CD4-positive, CD25-positive, alpha-beta regulatory T cell (primary cell): ENCODE measurements at places on chromosomes 1 and 21. TPM values are rescaled to one million over a fixed set of nuclear protein-coding genes. Genes with fewer than 3 reads are reported as not detected.
A peak's percentile ranks its signal among the peaks of the same experiment; 100 is the strongest.

DNA sequence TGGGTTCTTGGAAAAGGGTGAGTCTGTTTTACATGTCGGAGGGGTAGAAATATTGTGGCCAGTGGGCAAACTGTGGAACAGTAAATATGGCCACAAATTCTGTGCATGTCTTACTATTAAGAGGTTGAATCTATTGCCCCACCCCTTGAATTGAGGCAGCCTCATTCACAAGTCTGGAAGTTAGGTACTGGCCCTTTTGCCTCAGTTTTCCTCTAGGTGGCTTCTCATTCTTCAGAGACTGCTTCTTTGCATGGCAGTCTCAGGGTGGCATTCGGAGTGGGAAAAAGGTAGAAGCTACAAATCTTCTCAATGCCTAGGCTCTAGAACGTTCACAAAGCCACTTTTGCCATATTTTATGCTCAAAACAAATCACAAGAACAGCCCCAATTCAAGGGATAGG lies 57.2 kb downstream of the SLC9C2 start:
- H3K4me3 ChIP-seq, result no peak overlapping the region
- peaks cover 13% of the 10 kb centered on the region for H3K4me1 ChIP-seq
- H3K36me3 ChIP-seq, result no peaks in the 10 kb centered on the region
- no peak overlapping the region for H3K27ac ChIP-seq

DNA sequence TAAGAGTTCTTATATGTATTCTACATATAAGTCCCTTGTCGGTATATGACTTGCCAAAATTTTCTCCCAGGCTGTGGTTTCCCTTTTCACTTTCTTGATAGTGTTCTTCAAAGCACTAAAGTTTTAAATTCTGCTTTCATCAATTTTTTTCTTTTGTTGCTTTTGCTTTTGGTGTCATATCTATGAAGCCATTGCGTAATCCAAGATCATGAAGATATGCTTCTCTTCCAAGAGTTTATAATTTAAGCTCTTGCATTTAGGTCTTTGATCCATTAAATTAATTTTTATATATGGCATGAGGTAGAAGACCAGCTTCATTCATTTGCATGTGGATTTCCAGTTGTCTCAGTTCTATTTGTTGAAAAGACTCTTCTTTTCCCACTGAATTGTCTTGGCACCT lies 22.2 kb downstream of the DESI2 start:
- H3K4me3 ChIP-seq, result no peak overlapping the region
- H3K27me3 ChIP-seq, result no peaks in the 10 kb centered on the region
- no peak for DNase-seq
- H3K36me3 ChIP-seq, result peaks cover 5% of the 10 kb centered on the region
- no peak overlapping the region for H3K27ac ChIP-seq
- H3K4me1 ChIP-seq, result no peaks in the 10 kb centered on the region

GRCh38 chr1:45051005-45051772 lies 39.1 kb downstream of the UROD start:
- no peak for DNase-seq
- no peaks in the 10 kb centered on the region for H3K36me3 ChIP-seq
- H3K27me3 ChIP-seq, result no peaks in the 10 kb centered on the region
- peak overlapping the region; percentile 70 for H3K4me3 ChIP-seq
- H3K27ac ChIP-seq, result peak overlapping the region; percentile 21

- DNase-seq, result peak; percentile 13
- no peaks in the 10 kb centered on the region for H3K36me3 ChIP-seq
- H3K27me3 ChIP-seq, result no peaks in the 10 kb centered on the region
- no peak overlapping the region for H3K4me3 ChIP-seq
Measured at GRCh38 chr1:109167001-109167506, 46.7 kb upstream of the SARS1 start.

KIAA1614 gene
- total RNA-seq, result 0.20 TPM

DNA sequence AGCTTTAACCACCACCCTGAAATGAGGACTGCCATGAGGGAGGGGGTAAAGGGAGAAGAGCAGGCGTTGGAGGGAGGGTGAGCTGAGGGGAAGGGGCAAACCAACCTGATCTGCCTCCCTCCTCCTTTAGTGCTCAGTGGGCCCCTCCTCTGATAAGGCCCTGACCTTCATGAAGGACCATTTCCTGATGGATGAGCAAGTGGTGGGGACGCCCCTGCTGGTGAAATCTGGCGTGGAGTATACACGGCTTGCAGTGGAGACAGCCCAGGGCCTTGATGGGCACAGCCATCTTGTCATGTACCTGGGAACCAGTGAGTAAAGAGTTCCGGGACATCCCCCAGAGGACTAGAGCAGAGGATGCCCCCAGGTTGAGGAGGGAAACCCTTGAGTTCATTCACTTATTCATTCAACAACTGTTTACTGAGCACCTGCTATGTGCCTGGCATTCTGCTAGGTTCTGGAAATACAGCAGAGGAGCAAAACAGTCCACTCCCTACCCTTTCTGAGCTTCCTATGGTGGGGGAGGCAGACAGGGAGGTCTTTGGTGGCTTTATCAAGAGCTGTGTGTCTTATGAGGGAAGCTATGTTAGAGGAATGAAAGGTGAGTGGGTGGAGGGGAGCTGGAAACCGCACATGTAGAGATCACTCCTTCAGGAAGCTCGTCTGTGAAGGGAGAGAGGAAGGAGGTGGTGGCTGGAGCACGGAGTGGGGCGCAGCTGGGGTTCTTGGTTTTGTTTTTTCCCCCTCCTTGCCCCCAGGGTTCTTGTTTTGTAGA lies 19.5 kb downstream of the SEMA4A start:
- H3K4me3 ChIP-seq, result no peak overlapping the region
- no peaks in the 10 kb centered on the region for H3K27me3 ChIP-seq
- H3K27ac ChIP-seq, result no peak overlapping the region
- DNase-seq, result no peak
- H3K4me1 ChIP-seq, result no peaks in the 10 kb centered on the region

RIPPLY3 gene
- not detected for total RNA-seq

- DNase-seq, result no peak
- no peak overlapping the region for H3K27ac ChIP-seq
- H3K4me3 ChIP-seq, result no peak overlapping the region
- no peaks in the 10 kb centered on the region for H3K36me3 ChIP-seq
Measured at GRCh38 chr1:116439701-116440100, 66.7 kb downstream of the ATP1A1 start.

DNA sequence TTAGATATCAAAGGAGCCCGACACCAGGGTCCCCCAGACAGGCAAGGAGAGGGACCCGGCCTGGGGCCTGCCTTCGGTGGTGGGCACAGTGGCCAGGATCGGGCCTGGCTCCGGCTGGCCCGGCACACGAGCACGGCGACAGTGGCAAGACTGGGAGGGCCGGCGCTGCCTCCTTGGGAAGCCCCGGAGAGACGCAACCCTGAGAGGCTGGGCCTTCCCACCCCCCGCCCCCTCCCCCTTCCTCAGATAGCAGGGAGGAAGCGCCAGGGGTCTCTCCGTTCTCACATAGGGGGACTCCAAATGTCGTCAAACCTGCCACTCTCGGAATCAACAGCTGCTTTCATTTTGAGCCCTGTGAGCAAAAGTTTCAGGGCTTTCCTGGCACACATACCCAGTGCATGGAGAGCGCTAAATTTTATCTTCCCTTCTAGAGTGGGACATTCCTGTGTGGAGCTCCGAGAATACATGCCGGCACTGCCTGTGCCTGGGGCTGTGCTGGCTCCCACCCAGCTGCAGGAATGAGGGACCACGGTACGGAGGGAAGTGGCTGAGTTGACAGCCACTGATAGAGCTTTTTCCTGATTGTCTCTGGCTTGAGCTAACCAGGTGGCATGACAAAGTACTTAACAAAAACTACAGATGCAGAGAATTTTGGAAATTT lies 62.4 kb downstream of the CD247 start:
- H3K27me3 ChIP-seq, result no peaks in the 10 kb centered on the region
- H3K36me3 ChIP-seq, result peaks cover 23% of the 10 kb centered on the region
- peak; percentile 47 for DNase-seq
- H3K27ac ChIP-seq, result peak overlapping the region; percentile 98
- H3K4me3 ChIP-seq, result peak overlapping the region; percentile 80

KISS1 gene
- 0.59 TPM for total RNA-seq

- no peak overlapping the region for H3K4me3 ChIP-seq
- H3K36me3 ChIP-seq, result no peaks in the 10 kb centered on the region
- DNase-seq, result no peak
- no peak overlapping the region for H3K27ac ChIP-seq
Measured at GRCh38 chr1:179950651-179951050, 4.0 kb upstream of the CEP350 start.

- no peak overlapping the region for H3K27ac ChIP-seq
- H3K4me3 ChIP-seq, result no peak overlapping the region
- no peak for DNase-seq
- H3K4me1 ChIP-seq, result no peaks in the 10 kb centered on the region
Measured at GRCh38 chr1:90580176-90580575, 136.9 kb downstream of the BARHL2 start.

ESRRG gene
- not detected for total RNA-seq

DNA sequence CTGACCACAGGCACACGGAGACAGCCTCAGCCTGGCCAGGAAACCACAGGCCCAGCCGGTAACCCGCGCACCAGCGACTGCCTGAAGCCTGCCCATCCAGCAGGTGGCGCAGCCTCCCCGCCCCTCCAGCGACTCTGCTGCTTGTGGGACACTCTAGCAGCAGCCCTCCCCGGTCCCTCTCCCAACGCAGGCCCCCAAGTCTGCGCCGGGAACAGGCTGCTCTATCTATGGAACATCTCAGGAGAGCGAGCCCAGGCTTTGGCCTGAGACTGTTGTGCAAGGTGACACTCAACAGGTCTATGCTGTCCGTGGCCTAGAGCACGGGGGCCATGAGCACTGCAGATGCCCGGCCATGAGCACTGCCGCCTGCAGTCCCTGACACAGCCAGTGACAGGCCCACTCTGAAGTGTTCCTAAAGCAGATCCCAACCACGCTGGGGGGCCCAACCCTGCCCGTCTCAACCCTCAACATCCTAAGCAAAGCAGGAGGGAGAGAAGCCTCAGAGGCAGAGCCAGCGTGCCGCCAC lies 28.4 kb downstream of the WDR4 start:
- no peak for DNase-seq
- no peak overlapping the region for H3K4me3 ChIP-seq
- peaks cover 49% of the 10 kb centered on the region for H3K36me3 ChIP-seq

- H3K4me3 ChIP-seq, result no peak overlapping the region
- H3K27ac ChIP-seq, result no peak overlapping the region
- H3K27me3 ChIP-seq, result peaks cover 7% of the 10 kb centered on the region
- no peak for DNase-seq
- no peaks in the 10 kb centered on the region for H3K36me3 ChIP-seq
- no peaks in the 10 kb centered on the region for H3K4me1 ChIP-seq
Measured at GRCh38 chr1:20462397-20462796, 23.6 kb downstream of the CAMK2N1 start.

DNA sequence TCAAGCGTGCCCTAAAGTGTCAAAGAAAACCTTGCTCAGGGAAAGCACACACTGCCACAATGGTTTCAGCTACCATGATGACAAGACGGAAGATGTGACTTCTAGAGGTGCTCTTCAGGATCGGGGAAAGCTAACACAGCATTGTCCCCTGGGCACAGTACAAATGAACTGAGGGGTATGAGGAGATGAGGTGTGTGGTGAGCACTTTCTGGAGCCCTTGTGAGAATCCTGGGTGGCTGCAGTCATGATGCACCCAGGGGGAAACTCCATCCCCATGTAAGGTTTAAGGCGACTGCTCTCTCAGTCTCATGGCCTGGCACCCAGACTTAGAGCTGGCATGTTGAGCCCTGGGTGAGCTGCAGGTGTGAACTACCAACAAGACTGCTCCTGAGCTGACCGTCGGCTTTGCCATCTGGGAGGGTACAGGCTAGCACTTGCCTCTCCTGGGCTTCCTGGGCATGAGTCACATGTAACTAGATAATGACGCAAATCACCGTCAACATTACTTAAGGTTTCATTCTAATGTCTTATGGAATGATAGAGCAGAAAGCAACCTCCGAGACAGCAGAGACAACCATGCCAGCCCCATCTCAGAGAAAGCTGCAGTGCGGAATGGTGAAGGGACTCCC lies 144.6 kb downstream of the CLIC6 start:
- H3K4me1 ChIP-seq, result peaks cover 30% of the 10 kb centered on the region
- no peak overlapping the region for H3K4me3 ChIP-seq
- H3K27me3 ChIP-seq, result no peaks in the 10 kb centered on the region
- no peak for DNase-seq

ZNF678 gene
- 9.9 TPM for total RNA-seq

DNA sequence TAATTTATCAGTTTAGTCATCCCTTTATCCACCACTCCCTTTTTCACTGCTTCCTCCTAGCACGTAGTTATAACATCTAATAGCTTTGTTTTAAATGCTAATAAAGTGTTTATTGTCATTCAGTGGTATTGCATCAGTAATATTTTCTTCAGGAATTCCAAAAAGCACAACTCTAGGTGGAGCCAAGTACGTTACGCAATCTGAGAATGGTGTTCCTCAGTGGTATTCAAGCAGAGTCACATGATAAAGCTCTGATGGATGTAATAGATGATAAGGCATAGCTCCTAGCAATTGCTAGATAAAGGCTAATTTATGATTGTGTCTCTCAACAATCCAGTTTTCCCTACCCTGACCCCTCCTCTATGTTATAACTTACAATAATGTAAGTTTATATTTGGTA lies 494.6 kb upstream of the ADGRL4 start:
- DNase-seq, result no peak
- H3K4me1 ChIP-seq, result no peaks in the 10 kb centered on the region
- no peak overlapping the region for H3K4me3 ChIP-seq
- H3K27ac ChIP-seq, result no peak overlapping the region

GRCh38 chr21:44929799-44930542 lies 9.3 kb upstream of the ITGB2 start:
- peak overlapping the region; percentile 26 for H3K4me3 ChIP-seq
- H3K4me1 ChIP-seq, result peaks cover 79% of the 10 kb centered on the region
- H3K36me3 ChIP-seq, result no peaks in the 10 kb centered on the region
- peak overlapping the region; percentile 82 for H3K27ac ChIP-seq

DNA sequence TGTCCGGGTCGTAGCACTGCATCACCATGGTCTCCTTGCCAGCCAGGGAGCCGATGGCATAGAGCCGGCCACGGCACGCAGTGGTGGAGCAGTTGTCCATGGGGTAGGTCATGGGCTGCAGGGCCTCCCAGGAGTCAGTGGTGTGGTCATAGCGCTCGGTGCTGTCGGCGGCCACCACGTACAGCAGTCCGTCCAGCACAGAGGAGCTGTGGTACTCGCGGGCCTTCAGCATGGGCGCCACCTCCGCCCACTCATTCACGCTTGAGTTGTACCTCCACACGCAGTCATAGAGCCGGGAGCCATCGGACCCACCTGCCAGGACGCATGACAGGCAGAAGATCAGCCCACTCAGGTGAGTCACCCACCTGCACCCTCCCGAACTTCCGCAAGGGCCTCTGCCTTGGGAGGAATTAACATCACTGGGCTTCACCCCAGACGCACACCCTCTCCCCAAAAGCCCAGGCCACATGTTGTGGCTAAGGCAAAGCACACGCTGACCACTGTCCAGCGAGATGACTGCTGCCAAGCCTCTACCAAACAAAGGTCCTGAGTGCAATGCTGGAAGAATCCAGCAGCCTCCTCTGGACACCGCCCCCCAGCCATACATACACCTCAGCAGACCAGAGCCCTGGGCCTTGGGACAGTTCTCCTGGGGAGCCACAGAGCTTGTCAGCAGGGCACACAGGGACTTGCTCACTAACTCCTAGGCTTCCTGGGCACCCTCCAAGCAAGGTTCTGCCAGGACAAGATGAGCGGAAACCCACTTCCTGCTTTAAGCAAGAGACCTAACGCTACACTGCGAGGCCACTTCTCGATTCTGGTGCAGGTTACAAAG lies 3.3 kb downstream of the KLHL21 start:
- peak overlapping the region; percentile 91 for H3K4me3 ChIP-seq
- no peaks in the 10 kb centered on the region for H3K27me3 ChIP-seq
- H3K27ac ChIP-seq, result peak overlapping the region; percentile 90
- H3K4me1 ChIP-seq, result peaks cover 56% of the 10 kb centered on the region
- peak; percentile 61 for DNase-seq
- H3K36me3 ChIP-seq, result peaks cover 38% of the 10 kb centered on the region

STYXL2 gene
- not detected for total RNA-seq

GCSAML gene
- total RNA-seq, result 0.67 TPM
